ENCODE measurements at places on chromosomes 2 and 18.

DNA sequence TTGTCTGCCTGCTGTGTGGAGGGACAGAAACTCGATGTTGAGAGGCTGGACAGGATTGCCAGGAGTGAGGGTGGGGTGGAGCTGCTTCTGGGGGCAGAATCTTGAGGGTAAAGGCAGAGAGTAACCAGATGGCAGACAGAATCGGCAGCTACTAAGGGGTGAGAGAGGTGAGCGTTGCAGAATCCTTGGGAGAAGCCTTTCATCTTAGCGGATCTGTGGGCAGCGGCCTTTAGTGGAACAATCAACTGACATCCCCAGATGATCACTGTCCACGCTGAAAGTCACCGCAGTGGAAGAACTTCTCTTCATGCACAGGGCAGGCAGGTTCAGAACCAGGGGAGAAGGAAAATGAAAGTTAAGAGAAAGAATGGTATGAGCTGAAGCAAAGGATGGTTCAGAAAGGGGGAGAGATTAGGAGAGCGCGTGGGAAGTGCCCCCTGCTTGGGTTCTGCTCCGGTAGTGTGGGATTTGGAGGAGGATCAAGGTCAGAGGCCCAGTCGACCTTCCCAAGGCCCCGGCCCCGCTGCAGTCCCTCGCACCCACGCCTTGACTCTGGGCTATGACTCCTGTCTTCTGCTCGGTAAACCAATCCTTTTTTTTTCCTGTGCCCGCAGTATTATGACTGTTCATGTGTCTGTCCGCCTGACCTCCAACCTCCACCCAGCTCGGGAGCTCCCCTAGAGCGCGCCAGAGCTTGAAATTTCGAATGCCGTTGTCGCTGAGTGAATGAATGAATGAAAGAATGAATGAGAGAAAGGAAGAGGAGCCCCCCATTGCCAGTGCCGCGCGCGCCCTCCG lies 584 bp downstream of the BOLA3 start:
- DNase-seq: no peak

DNA sequence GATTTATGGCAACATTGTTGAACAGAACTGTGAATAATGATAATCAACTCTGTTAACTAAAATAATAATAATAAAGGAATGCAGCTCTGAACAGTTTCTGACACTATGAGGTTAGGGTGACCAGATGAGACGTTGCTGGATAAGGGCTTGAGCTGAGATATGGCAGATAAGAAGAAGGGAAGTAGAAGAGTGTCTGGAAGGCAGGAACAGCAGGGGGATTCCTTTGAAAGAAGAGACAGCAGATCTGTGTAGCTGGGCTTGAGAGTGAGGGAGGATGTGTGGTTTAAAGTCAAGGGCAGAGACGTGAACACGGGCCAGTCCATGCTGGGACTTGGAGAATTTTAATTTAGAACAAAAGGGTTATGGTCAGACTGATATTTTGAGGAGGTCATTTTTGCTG lies 273.1 kb upstream of the SLC14A2 start:
- no peak for DNase-seq

DNA sequence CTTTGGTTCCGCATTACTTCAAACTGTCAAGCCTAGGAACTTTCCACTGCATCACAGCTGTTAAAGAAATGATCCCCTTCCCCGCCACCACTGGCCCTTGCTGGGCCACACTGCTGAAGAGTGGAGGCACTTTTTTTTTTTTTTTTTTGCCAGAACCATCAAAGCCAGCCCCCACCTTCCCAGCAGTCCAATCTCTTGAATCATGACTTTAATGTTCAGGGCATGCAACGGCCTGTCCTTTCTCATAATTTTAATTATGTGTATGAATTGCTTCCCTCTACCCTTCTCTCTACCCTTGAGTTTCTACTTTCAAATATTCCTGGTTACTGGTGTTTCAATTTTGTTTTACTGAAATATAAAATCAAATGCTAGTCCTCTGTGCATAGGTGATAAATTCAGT lies 102.1 kb upstream of the LMAN1 start:
- DNase-seq: no peak

- DNase-seq: no peak
These were observed 249.4 kb upstream of the SOX11 start for GRCh38 chr2:5442736-5443135.

GRCh38 chr2:216683846-216684245 lies 11.5 kb downstream of the IGFBP5 start:
- DNase-seq: no peak
